ENCODE measurements at places on chromosomes 3 and 15. TPM values are rescaled to one million over a fixed set of nuclear protein-coding genes. Genes with fewer than 3 reads are reported as not detected.

The TMEM158 gene
- total RNA-seq: 15.2 TPM

The MAGI1 gene
- 3.5 TPM for total RNA-seq

The IQCF5 gene
- total RNA-seq: not detected

The PATL2 gene
- total RNA-seq: not detected

The GATM gene
- 2.2 TPM for total RNA-seq

The LSMEM2 gene
- not detected for total RNA-seq

Data from A549 treated with Mapracorat at 1 μM for 4 hours (cell line).